ENCODE measurements at places on chromosomes 3 and 15.
A peak's percentile ranks its signal among the peaks of the same experiment; 100 is the strongest.

GRCh38 chr3:100527347-100527735 lies 34.9 kb downstream of the TMEM45A start:
- no peak for DNase-seq

DNA sequence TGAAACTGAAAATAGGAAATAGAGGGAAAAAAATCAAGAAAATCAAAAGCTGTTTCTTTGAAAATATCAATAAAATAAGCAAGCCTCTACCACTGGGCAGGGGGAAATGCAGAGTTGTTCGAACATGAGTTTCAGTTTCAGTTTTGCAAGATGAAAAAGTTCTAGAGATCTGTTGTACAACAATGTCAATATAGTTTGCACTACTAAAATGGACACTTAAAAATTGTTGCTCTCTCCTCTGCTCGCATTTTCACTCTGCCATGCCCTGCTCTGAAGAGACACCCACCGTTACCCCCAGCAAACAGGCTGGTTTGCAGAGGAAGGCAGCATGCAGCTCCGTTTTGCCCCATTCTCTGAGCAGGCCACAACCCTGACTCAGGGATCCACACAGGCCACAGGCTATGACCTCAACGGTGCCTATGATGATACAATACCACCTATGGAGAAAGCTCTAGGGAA lies 64.5 kb downstream of the ZNF148 start:
- no peak for DNase-seq

DNA sequence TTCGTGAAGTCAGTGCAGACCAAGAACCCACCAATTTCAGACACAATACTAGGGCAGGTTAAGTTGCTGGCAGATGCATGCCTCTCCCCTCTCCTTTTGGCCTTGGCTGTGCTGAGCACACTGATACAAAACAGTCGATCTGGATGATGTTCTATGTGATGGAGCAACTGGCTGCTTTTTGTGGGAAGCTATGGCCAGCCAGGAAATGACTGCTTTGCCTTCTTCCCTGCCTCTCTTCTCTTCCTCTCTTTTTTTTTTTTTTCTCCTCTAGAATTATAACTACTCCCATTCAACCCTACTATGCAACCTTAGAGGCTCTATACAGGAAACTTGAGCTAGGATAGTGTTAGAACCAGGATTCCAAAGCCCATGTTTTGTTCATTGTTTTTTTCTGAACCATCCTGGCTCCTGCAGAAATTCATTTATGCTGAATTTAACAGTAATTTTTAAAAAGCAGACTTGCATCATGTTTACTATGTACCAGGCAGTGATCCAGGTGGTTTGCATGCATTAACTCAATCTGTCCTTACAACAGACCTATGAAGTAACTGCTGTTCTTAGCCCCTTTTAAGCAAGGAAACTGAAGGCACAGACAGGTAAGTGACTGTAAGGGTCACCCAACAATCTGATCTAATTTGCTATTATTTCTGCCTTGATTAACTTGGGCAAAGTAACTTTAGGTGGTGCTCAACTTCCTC lies 62.9 kb downstream of the PLD1 start:
- DNase-seq: no peak

DNA sequence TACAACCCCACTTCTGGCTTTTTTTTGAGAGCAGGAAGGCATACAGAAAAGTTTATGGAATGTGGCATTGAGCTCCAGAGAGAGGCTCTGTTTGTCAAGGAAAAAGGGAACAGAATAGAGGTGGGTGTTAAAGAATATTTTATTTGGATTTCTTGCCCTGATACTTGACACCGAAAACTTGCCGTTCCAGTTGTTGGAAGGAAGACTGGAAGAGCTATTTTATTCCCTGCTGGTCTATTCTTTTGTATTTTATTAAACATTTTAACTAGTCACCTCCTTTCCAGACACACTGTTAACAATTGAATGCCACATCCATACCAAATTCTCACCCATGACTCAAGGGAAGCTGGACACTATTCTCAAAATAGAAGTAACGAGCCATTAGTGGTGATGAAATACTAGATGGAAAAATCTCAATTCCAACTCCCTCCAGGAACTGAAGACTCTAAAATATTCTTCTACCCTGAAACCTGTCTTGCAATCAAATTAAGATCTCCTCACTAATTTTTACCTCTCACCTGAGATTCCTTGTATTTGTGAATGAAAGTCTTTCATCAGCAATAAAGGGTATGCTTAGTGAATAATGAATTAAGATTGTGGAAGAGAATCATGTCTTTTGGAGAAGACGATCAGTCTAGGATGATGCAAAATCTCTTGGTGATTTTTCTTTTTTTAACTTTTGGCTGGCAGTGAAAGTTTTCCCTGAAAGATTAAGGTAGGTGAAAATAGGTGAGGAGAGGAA lies 28.5 kb downstream of the GREM1 start:
- no peak for DNase-seq

- DNase-seq: peak; percentile 92
Observed at GRCh38 chr3:195119461-195120266, 151.3 kb downstream of the XXYLT1 start.

- peak; percentile 25 for DNase-seq
Observed at GRCh38 chr3:108471426-108471825, 39.0 kb downstream of the MYH15 start.

- DNase-seq: no peak
Observed at GRCh38 chr3:169556349-169556870, 107.1 kb downstream of the MECOM start.

GRCh38 chr3:12935023-12935860 lies 93.9 kb upstream of the RPL32 start:
- no peak for DNase-seq

GRCh38 chr15:37595426-37595970 lies 338.9 kb upstream of the TMCO5A start:
- no peak for DNase-seq

DNA sequence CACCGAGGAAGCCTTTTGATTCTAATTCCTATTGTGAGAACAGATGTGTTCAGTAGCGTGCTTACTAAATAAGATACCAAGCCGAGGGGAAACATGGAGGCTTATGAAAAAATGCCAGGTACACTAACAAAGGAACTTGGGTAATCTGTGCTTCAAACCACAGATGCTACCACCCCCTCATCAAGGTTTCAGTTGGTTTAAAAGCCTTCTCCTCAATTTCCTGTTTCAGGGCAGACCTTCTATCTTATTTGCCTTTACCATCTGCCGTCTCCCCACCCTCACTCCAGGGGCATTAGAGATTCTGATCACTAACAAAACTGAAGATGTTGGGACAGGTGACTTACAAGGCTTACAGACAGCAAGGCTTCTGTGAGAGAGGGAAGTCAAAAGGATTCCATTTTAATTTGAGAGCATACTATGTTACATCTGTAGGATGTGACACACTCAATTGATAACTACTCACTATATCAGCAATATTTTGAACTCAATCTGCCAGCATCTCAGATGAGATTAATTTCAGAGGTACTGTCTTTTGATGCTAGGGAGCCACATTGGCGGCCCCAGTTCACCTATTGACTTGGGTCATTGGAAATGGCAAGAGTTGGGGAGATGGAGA lies 60.6 kb upstream of the PLCL2 start:
- DNase-seq: no peak

DNA sequence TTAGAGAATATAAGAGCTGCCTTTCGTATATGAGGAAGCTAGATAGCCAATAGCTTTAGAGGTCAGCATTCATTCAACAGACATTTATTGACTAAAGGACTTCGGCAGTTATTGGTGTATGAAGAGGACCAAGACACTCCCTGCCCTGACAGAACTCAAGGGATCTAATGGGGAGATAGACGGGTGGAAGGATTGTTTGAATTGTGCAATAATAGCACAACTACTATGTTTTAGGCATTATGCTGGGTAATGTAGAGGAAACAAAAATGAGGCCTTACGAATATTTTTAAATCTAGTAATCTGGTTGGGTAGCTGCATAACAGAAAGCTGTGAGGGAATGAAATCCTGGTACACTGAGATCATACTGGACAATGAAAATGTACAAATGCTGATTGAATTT lies 5.0 kb downstream of the LRCH3 start:
- no peak for DNase-seq

- peak; percentile 87 for DNase-seq
Observed at GRCh38 chr3:148971401-148972163, 19.8 kb upstream of the GYG1 start.

- DNase-seq: no peak
Observed at GRCh38 chr3:124174476-124174875, 182.6 kb upstream of the ROPN1 start.
